ENCODE measurements at places on chromosomes 6 and 20.

DNA sequence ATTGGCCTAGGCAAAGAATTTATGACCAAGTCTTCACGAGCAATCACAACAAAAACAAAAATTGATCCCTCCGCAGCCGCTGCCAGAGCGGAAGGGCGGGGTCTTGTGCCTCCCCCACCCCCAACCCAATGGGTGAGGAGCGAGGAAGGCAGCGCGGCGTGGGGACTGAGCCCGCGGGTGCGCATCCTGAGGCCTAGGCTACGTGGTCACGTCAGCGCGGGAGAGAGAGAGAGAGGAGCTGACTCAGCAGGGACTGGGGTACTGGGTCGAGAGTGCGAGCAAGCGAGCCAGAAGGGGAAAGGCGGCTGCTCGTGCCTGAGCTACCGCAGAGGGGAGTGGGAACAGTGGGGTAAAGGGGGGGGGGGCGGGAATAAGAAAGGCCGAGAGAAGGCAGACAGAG, 90.1 kb upstream of the FERMT1 start:
- H3K27ac ChIP-seq = no peak overlapping the region
- no peak for DNase-seq
- no peaks in the 10 kb centered on the region for H3K27me3 ChIP-seq
- no peaks in the 10 kb centered on the region for H3K4me1 ChIP-seq
- H3K36me3 ChIP-seq = no peaks in the 10 kb centered on the region
- no peak overlapping the region for H3K4me3 ChIP-seq

DNA sequence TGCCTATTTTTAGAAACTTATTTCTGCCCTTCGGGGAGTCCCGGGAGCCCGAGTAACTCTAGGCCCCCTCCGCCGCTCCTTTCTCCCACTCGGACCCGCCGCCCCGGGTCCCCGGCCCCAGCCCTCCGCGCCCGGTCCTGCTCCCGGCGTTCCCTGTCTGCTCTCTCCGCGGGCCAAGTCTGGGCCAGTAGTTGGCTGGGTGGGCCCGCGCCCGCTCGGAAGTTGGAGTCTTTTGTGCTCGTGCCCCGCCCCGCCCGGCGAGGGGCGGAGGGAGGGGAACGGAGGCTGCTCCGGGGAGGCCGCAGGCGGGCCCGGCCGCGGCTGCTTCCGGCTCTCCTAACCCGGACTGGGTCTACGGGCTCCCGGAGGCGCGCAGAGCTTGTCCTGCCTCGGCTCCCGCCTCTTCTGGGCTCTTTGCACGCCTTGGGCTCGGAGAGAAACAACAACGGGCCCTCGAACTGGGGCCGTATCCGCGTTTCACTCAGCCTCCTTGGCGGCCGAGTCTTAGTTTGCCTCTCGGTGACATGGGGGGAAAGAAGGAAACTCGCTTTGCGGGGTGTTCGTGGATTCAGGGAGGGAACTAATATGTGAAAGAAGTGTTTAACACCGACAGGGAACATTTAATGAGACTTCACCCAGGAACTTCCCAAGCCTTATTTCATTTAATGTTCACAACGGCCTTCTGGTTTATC, 657 bp downstream of the RALY start:
- H3K4me3 ChIP-seq = peak overlapping the region; percentile 99
- H3K27me3 ChIP-seq = no peaks in the 10 kb centered on the region
- H3K36me3 ChIP-seq = no peaks in the 10 kb centered on the region
- peaks cover 32% of the 10 kb centered on the region for H3K4me1 ChIP-seq
- peak; percentile 93 for DNase-seq

DNA sequence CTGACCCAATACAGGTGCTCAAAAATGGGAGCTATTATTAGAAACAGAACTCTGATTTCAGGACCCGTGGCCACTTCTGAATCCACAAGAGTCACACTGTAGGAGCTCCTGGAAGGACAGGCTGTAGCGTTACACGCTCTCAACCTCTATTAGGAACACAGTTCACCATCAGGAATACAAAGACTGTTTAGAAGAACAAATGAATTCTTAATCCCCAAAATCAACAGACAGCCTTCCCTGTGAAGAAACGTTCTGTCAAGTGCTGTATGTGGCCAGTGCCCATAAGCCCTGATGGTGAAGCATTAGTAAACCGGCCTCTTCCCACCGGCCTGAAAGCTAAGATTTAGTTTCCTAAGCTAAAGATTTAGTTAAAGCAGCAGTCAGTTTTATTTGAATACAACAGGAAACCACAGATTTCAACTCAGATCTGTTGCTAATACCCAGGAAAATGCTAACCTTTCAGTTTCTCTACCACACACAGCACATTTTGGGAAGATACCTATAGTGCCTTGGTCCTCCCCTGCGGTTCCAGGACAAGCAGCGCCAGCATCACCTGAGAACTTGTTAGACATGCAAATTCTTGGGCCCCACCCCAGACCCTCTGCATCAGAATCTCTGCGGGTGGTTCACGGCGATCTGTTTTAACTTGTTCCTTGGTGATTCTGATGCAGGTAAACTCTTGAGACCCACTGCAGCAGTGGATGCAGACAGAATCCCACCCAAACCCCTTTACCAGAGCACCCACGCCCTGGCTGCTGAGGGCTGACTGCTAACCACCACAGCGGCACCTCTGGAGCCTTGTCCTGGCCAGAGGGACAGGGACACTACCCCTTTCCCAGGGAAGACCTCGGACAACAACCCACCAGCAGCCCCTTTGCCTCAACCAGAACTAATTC, 33.4 kb downstream of the MTRES1 start:
- H3K36me3 ChIP-seq = no peaks in the 10 kb centered on the region
- no peak overlapping the region for H3K4me3 ChIP-seq
- no peak for DNase-seq
- H3K27ac ChIP-seq = no peak overlapping the region
- no peaks in the 10 kb centered on the region for H3K27me3 ChIP-seq

DNA sequence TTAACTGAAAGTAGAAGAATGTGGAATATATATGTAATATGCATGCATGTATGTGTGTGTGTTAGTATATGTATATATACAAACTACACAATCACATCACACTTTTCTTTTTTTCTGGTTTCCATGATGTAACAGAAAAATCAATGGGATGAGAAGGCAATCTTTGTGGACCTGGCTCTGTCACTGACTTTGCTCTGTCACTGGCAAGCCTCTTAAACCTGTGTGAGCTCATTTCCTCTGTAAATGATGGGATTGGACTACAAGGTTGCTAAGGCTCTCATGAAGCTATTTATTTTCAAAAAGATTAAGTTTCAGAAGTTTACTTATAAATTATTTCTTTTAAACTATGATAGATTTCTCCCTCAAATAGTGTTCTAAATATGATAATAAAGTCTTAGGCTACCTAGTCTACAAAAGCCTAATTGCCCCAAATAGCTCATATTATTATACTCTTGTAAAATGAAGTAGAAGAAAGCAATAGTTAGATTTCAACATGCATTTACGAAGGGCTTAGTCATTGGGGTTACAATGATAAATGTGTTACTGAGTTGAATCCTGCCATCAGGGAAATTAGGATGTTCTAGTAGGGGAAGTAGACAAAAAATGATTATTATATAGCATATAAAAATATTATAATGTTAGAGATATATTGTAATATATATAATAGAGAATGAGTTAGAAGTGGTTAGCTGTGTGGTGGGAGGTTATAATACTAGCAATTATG, 129.3 kb downstream of the AFG1L start:
- peak; percentile 5 for DNase-seq
- H3K27ac ChIP-seq = no peak overlapping the region
- no peaks in the 10 kb centered on the region for H3K36me3 ChIP-seq
- H3K4me3 ChIP-seq = no peak overlapping the region
- H3K27me3 ChIP-seq = no peaks in the 10 kb centered on the region
- no peaks in the 10 kb centered on the region for H3K4me1 ChIP-seq

DNA sequence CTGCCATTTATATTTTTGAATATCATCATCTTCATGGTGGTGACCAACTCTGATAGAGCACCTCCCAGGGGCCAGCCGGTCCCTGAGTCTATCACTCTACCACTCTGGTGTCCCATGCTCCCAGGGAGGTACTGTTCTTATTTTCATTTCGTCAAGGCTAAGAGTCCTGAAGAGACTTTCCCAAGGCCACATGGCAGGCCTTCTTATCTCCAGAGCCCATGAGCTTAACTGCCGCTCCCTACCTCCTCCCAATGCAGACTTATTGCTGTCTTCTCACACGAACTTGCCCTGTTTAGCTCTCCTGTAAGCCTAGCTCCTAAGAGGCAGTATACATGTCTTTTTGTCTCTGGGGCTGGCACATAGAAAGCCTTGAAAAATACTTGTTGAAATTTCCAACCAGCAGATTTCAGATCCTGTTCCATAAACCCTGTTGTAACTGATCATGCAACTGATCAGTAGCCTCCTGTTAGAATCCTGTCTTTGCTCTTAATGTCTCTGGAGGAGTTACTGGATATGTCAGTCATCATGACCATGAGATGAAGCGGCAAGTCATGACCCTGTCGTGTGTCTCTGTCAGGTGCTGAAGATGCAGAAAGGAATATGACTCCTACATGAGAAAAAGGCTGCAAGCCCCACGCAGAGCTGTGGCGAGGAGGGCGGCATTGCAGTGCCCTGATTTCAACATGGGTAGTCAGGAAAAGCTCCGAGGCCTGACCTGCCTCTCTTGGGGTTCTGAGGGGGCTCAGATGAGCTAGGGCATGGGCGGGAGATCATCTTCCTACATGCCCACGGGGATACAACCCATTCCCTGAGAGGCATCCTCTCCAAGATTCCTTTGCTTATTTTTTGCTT, 60.0 kb downstream of the TTI1 start:
- no peak overlapping the region for H3K4me3 ChIP-seq
- H3K4me1 ChIP-seq = peaks cover 2% of the 10 kb centered on the region
- no peaks in the 10 kb centered on the region for H3K36me3 ChIP-seq
- H3K27ac ChIP-seq = no peak overlapping the region
- no peaks in the 10 kb centered on the region for H3K27me3 ChIP-seq

GRCh38 chr6:121520337-121521163, 85.1 kb downstream of the GJA1 start:
- DNase-seq = no peak
- H3K36me3 ChIP-seq = no peaks in the 10 kb centered on the region
- no peak overlapping the region for H3K27ac ChIP-seq
- no peak overlapping the region for H3K4me3 ChIP-seq
- no peaks in the 10 kb centered on the region for H3K4me1 ChIP-seq
- no peaks in the 10 kb centered on the region for H3K27me3 ChIP-seq

GRCh38 chr6:14673201-14673600, 555.6 kb downstream of the CD83 start:
- no peak for DNase-seq
- H3K4me1 ChIP-seq = peaks cover 10% of the 10 kb centered on the region
- no peaks in the 10 kb centered on the region for H3K36me3 ChIP-seq
- H3K27me3 ChIP-seq = peaks cover 3% of the 10 kb centered on the region
- H3K4me3 ChIP-seq = no peak overlapping the region
- no peak overlapping the region for H3K27ac ChIP-seq

DNA sequence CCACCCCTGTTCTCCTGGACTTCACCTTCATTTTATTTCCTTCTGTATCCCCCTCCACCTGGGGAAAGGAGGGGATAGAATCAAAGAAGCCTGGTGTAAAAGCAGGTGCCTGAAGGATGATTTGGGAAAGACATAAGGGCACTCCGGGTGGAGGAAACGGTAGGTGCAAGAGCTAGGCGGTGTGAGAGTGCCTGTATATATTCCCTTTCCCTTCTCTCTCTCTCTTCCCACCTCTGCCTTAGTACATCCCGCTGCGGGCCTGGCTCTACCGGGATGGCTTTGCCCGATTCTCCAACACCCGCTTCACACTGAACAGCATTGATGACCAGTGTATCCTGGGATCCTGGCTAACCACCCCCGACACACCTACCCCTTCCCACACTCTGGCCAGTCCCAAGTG, 26.2 kb downstream of the PDRG1 start:
- no peak overlapping the region for H3K27ac ChIP-seq
- DNase-seq = no peak
- H3K4me1 ChIP-seq = no peaks in the 10 kb centered on the region
- no peak overlapping the region for H3K4me3 ChIP-seq

- no peaks in the 10 kb centered on the region for H3K27me3 ChIP-seq
- no peaks in the 10 kb centered on the region for H3K4me1 ChIP-seq
- H3K36me3 ChIP-seq = peaks cover 40% of the 10 kb centered on the region
- H3K4me3 ChIP-seq = no peak overlapping the region
These were observed 49.8 kb downstream of the KCTD20 start for GRCh38 chr6:36492621-36493020.

GRCh38 chr6:39367700-39368099, 45.2 kb upstream of the KCNK16 start:
- no peaks in the 10 kb centered on the region for H3K4me1 ChIP-seq
- DNase-seq = no peak
- H3K27ac ChIP-seq = no peak overlapping the region
- no peaks in the 10 kb centered on the region for H3K36me3 ChIP-seq

GRCh38 chr6:54284161-54284860, 23.9 kb upstream of the TINAG start:
- no peak for DNase-seq
- H3K27me3 ChIP-seq = no peaks in the 10 kb centered on the region
- H3K4me3 ChIP-seq = no peak overlapping the region

GRCh38 chr6:132456700-132457143, 55.4 kb upstream of the MOXD1 start:
- H3K27me3 ChIP-seq = no peaks in the 10 kb centered on the region
- H3K27ac ChIP-seq = no peak overlapping the region
- H3K36me3 ChIP-seq = peaks cover 15% of the 10 kb centered on the region
- peak; percentile 74 for DNase-seq
- H3K4me3 ChIP-seq = no peak overlapping the region

DNA sequence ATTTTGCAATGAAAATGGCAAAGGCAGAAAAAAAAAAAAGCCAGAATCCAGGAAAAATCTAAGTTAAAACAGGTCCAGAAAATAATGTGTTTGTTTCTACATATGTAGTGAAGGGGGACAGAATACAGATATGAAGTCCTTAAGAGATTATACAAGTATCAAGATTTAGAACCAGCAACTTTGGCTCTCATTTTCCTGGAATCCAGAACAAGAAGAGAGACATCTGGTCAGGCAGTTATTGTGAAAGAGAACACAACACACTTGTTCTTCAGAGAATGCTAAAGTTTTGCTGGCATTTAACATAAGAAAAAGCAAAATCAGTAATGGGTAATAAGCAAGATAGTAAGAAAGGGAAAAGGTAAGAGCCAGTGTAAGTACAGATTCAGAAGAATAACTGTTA, 21.1 kb downstream of the BAG2 start:
- no peak overlapping the region for H3K4me3 ChIP-seq
- no peak for DNase-seq
- H3K27ac ChIP-seq = no peak overlapping the region
- no peaks in the 10 kb centered on the region for H3K27me3 ChIP-seq

DNA sequence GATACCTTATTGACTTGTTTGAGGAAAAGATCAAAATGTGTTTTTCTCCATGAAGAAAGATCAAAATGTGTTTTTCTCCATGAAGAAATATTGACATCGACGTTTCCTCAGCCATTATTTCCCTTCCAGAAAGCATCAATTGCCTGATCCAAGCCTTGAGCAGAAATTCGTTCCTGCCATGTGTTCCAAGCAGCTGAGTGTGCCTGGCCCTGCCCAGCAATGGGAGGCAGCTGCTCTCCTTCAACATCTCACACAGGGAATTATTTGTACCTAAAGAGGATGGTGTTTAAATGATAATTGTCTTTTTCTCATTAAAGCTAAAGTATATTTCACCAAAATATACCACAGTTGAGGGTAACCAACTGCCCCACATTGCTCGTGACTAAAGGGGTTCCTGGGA, 7.8 kb upstream of the DUSP22 start:
- no peaks in the 10 kb centered on the region for H3K4me1 ChIP-seq
- no peaks in the 10 kb centered on the region for H3K27me3 ChIP-seq
- no peak overlapping the region for H3K4me3 ChIP-seq
- H3K36me3 ChIP-seq = no peaks in the 10 kb centered on the region

- peak overlapping the region; percentile 16 for H3K27ac ChIP-seq
- no peaks in the 10 kb centered on the region for H3K27me3 ChIP-seq
- H3K4me1 ChIP-seq = peaks cover 10% of the 10 kb centered on the region
- no peak for DNase-seq
- H3K36me3 ChIP-seq = no peaks in the 10 kb centered on the region
- no peak overlapping the region for H3K4me3 ChIP-seq
These were observed 3.8 kb upstream of the TNFAIP3 start for GRCh38 chr6:137863091-137863797.
